ENCODE measurements at places on chromosomes 3 and 15.

DNA sequence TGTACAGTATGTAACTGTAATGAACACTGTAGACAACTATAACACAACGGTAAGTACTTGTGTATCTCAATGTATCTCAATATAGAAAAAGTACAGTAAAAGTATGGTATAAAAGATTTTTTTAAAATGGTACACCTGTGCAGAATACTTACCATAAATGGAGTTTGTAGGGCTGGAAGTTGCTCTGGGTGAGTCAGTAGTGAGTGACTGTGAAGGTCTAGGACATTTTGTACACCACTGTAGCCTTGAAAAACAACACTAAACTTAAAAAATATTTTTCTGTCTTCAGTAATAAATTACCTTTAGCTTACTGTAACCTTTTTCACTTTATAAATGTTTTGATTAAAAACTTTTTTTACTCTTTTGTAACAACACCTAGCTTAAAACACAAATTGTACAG is 142.9 kb downstream of the ATG7 start:
- DNase-seq: no peak

DNA sequence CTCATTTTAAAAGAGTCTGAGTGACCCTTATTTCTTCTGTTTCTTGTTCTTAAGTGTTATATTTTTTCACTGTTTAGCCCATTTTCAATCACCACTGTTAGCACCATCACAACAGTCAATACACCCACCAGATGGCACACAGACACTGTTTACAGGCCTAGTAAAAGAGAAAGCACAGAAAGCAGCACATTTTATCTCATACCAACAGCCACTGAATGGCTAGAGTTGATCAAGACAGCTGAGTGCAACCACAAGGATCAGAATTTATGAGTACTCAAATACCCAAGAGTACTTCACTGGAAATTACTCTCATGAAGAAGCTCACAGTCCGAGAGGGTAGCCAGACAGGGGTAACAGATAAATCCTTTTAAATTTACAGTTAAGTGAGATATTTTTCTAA is 127.0 kb downstream of the TFDP2 start:
- DNase-seq: no peak

DNA sequence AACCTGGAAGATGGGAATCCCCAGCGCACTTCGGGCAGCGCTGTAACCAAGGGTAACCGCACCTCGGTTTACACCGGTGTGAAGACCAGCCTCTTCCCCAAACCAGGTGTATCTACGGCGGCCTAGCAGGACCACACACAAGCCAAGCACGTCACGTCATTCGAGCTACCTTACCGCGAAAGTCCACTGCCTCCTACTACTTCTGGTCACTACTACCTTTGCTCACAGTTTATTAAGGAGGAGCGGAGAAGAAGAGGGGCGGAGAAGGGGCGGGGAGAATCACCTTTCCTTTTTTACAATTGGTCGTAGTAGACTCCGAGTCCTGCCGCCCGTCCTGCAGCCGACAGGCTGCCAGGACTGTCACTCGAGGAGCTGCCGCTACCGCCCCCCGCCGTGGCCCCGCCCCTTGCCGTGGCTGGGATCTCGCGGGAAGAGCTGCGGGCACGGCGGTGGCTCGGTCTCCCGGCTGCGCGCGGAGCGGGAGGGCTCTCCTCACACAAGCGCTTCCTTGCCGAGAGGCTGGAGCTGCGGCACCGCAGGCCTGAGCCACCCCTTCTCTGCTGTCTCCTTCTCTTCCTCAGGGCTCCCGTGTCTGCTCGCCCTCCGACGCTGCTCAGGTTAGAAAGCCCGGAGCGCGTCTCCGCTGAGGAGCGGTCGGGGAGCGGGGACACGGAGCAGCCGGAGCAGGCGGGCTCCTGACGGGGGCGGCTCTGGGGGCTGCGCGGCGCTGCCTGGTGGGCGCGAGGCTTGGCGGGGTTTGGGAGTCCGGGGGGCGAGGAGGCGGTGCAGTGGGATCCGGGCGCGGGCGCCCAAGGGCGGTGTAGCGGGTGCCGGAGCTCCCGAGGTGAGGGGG is at the start of gene GLCE:
GLCE (plus strand) TSS at position 495 of the 853 bp plus-strand sequence. CDS start 95,172 bp downstream, outside the sequence.
- DNase-seq: peak; percentile 99

DNA sequence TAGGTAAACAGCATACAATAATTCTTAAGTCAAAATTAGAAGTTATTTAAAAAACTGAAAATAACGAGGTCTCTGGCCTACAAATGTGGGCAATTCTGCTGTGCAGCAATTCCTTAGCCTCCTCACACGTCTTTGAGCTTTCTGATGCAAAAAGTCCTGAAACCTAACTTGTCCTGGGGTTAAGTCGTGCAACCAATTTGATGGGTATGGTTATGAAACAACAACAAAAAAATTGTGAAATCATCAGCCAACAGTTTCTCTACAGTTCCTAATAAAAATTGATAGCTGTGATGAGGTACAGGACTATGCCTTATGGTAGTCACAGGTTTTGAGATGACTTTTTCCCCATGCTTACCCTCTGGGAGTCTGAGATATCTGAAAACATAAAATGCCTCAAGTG is 6.5 kb upstream of the GLB1 start:
- no peak for DNase-seq

GRCh38 chr15:84034578-84035398 is 200.8 kb upstream of the GOLGA6L4 start:
- peak; percentile 72 for DNase-seq

DNA sequence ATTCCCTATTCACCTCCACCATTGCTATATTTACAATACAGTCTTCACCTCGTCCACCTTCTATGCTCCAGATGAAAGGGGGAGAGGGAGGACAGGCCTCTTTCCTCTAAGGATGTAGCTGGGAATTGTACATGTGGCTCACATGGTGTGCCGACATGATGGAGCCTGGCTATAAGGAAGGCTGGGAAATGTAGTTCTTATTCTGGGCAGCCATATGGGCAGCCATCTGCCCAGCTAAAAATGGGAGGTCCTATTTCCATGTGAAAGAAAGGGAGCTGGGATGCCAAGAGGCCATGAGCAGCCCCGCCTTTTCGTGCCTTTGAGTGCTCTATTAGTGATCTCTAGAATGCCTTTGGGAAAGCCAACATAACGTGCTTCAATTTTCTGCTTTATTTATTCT is 27.1 kb upstream of the MGLL start:
- no peak for DNase-seq

DNA sequence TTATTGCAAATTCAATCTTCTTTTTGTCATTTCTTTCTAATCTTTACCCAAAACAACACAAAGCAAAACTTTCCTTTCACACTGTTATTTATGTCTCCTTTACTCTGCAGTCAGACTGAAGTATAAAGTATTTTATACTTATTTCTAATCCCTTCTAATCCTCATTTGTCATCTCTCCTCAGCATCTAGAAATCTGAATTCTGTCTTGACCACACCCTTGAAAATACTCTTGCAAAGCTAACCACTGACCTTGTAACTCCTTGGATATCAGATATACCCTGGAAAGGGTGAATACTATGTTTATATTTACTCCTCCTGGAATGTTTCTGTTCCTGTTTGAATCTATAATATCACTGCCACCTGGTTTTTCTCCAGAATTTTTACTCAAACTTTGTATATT is 481.1 kb downstream of the ZNF385D start:
- no peak for DNase-seq
